NCI-H187 treated with DMSO at 0.1 percent for 48 hours (cell line): ENCODE measurements at places on chromosomes 2 and 18.

GRCh38 chr18:56402872-56403516 lies 235.4 kb downstream of the TXNL1 start:
- DNase-seq, result no peak

- DNase-seq, result no peak
Measured at GRCh38 chr2:38631976-38632375, 29.2 kb upstream of the HNRNPLL start.

- no peak for DNase-seq
Measured at GRCh38 chr2:226526716-226527115, 272.9 kb downstream of the IRS1 start.

GRCh38 chr2:225600865-225601264 lies 201.4 kb downstream of the NYAP2 start:
- no peak for DNase-seq

DNA sequence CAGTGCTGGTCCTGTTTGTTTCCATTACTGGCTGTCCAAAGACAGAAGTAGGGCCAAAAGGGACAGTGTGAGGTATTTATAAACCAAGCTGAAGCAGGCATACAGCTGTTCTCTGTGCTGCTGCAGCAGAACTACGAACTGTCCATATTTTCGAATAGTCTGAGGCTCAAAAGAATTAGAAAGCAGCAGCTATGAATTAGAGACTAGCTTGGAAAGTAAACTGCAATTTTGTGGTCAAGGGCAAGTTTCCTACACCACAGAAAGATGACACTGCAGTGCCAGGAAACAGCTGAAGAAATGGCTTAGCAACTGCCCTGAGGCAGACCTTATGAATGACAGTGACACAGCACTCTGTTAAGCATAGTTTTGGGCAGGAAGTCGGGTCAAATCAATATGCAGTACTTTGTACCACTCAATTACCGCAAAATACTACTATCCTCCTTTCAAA lies 125.3 kb downstream of the TMEM131 start:
- DNase-seq, result no peak

GRCh38 chr18:55552526-55553189 lies 35.3 kb downstream of the TCF4 start:
- peak; percentile 84 for DNase-seq

- DNase-seq, result no peak
Measured at GRCh38 chr2:240229603-240230235, 89.3 kb upstream of the OTOS start.

GRCh38 chr2:160651416-160652200 lies 158.0 kb upstream of the RBMS1 start:
- DNase-seq, result no peak

DNA sequence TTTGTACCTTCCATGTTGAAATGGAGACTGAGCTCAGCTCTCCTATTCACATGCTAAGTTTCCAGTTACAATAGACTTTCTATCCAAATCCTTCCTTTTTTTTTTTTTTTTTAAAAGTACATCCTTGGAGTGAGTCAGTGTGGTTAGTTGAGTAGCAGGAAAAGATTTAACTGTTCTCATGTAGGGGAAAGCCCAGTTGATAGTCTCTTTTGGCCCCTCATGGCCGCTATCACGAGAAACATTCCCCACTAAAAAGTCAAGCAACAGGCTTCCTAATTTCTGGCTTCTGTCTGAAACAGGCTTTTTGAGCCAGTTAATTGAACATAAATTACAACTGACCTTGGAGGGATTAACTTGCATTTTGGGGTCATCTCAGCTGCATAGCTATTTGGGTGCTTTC lies 161.3 kb downstream of the MEIS1 start:
- DNase-seq, result no peak

GRCh38 chr2:7403092-7403775 lies 486.0 kb downstream of the RNF144A start:
- DNase-seq, result no peak

DNA sequence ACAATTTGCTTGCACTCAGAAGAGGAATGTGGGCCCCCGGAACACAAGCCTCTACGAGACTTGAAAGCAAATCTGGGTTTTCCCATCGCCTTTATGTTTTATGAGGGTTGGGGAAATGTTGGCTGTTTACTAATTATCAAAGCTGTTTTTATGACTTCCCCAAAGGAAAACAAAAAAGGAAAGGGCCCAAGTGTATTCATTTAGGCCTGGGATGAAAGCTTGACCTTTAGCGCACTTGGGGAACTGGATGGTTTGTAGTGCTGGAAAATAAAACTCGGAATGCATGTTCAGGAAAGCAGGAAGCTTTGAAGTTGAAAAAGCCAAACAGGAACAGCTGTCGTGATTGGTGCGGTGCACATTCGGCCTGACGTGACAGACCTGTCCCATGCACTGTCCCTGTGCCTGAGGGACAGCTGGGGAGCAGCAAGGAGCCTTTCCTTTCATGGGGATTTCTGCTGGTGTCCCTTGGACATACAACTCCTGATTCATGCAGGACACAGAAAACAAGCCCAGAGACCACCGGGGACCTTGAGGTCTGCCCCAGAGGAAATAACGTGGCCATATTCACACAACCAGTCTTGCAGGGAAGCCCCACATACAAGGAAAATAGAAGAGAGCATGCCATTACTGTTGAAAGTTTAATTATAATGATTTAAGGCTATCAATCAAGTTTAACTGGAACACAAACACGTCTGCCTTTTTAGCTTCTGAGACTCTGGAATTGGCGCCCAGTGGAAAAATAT lies 169.7 kb upstream of the APCDD1 start:
- DNase-seq, result no peak
